ENCODE measurements at places on chromosomes 3 and 15.

- DNase-seq = no peak
Measured at GRCh38 chr3:17013571-17013970, 128.8 kb downstream of the PLCL2 start.

- DNase-seq = no peak
Measured at GRCh38 chr15:100595964-100596363, 6.0 kb downstream of the LINS1 start.

DNA sequence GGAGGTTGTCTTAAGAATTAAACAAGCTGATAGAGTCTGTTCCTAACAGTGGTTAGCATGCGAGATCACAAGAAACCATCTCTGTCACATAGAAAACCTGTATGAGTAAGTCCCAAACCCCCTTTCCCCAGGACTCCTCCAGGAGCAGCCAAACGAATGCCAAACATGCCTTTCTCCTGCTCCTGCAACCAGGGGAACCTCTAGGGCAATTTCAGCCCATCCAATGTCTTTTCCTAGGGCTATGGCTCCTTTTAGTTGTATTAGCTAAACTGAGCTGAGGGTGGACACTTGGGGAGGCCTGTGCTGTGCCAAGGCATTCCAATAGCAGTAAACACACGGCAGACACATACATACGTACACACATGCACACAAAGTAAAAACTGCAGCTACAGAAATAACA, 36.5 kb upstream of the TIMP4 start:
- no peak for DNase-seq

- no peak for DNase-seq
Measured at GRCh38 chr3:30583973-30584372, 22.4 kb upstream of the TGFBR2 start.

- no peak for DNase-seq
Measured at GRCh38 chr15:71201477-71201876, 86.2 kb downstream of the THSD4 start.

GRCh38 chr3:7749931-7750695, 751.5 kb upstream of the LMCD1 start:
- no peak for DNase-seq

DNA sequence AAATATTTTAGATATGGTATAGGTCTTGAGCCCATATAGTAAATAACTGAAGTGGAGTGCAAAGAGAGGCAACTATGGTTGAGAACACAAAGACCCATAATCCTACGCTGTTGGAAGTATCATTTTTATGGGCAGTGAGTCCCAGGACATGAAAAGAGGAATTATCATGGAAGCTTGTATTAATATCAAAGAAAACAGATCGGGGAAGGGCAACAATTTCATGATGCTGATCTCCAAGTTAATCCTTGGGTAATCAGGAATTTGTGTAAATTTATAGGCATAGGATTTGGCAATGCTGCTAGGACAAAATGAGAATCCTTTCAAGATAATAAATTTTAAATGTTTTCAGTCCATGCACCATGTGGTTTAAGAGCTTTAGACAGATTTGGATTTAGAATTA, 40.2 kb upstream of the PYDC2 start:
- DNase-seq = no peak

DNA sequence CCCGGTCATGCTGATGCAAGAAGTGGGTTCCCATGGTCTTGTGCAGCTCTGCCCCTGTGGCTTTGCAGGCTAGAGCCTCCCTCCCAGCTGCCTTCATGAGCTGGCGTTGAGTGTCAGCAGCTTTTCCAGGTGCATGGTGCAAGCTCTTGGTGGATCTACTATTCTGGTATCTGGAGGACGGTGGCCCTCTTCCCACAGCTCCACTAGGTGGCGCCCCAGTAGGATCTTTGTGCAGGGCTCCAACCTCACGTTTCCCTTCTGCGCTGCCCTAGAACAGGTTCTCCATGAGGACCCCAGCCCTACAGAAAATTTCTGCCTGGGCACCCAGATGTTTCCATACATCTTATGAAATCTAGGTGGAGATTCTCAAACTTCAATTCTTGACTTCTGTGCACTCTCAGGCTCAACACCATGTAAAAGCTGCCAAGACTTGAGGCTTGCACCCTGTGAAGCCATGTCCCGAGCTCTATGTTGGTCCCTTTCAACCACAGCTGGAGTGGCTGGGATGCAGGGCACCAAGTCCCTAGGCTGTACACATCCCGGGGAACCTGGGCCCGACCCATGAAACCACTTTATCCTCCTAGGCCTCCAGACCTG, 238.4 kb upstream of the MDFIC2 start:
- DNase-seq = peak; percentile 34

GRCh38 chr15:74723754-74724334, 1.5 kb downstream of the CYP1A1 start:
- DNase-seq = no peak

GRCh38 chr3:13223574-13224237, 150.5 kb upstream of the IQSEC1 start:
- no peak for DNase-seq

GRCh38 chr3:14123308-14124222, 1.1 kb downstream of the CHCHD4 start:
- no peak for DNase-seq

DNA sequence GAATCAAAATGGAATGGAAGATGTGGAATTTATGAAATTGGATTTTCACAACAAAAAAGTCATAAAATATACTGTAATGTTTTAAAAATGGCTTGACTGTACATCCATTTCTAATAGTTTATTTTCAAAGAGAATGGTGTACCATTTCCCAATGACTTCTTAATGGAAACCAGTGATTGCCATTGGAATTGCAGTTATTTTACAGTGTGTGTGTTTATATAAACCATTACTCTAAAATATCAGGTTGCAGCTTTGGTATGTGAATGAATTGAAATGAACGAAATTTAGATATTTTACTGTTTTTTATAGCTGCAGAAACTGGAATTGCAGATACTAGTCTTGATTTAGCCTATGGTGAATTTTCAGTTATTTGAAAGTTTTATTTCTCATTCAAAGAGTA, 165.6 kb downstream of the UBE2E2 start:
- no peak for DNase-seq

GRCh38 chr15:82646250-82647044, 716 bp downstream of the CPEB1 start:
- DNase-seq = no peak

DNA sequence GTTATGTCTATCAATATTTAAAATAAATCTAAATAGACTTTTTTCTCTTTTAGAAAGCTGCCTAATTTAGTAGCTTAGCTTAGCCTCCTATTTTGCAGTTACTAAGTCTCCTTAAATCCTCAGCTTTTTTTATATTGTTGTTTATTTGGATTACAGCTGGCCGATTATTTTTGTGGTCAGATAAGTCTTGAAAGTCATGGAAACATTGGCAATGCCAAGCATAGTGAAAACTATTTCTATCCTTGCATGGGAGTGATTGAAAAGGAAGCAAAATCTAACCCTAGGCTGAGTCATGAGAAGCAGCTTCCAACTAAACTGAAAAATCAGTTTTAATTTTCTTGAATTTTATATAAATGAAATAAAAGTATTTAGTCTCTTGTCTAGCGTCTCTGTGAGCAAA, 1063.0 kb upstream of the GBE1 start:
- DNase-seq = no peak
